Endodermal cell (in vitro differentiated cells): ENCODE measurements at places on chromosomes 6 and 20.

DNA sequence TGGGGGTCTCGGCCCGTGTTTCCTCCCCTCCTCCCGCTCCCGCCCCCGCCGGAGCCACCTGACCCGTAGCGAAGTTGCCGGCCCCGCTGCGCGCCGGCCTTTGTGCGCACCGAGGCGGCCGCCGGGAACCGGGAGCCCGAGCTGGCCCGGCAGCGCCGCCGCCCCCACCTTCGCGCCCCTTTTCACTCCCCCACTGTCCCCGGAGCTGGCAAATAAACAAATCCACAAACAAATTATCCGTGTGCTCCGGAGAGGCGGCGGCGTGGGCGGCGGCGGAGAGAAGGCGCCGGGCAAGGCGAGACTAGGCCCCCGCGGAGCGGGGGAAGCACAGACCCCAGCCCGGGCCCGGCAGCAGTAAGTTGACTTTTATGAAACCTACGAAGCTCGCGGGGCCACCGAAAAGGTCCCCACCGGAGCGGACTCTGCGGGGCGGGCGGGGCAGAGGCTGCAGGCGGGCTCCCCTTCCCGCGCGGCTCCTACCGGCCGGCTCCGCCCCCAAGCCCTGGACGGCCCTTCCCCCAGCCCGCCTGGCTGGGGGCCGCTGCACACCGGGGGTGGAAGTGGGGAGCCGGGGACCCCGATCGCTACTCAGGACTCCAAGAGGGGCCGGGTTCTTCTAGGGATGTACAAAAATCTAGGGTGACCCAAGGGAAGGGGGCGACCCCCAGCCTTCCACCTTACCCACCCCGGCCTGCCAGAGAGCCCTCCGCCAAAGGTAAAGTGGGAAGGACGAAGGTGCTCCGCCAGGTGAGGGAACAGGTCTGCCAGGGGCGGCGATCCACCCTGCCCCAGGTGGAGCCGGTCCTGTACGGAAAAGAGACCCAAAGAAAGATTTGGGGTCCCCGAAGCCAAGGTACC is 40.7 kb downstream of the YTHDF1 start:
- DNase-seq = no peak

GRCh38 chr6:156845454-156846155 is 68.4 kb downstream of the ARID1B start:
- DNase-seq = no peak

DNA sequence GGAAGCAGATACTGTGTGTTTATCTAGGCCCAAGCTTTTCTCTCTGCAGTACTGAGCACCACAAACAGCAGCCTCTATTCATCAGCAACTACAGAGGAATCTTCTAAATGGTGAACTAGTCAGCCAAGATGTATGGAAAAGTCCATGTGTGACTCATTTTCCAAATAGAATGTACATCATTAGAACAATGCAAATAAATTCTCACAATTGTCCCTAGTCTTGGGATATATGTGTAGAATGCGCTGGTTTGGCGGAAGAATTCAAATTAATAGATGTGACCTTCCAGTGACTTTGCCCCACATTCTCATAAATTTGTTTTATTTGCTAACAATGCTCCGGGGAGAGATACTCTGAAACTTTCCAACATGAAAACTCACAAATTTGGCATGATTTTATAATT is 436.2 kb downstream of the CBLN4 start:
- DNase-seq = no peak

DNA sequence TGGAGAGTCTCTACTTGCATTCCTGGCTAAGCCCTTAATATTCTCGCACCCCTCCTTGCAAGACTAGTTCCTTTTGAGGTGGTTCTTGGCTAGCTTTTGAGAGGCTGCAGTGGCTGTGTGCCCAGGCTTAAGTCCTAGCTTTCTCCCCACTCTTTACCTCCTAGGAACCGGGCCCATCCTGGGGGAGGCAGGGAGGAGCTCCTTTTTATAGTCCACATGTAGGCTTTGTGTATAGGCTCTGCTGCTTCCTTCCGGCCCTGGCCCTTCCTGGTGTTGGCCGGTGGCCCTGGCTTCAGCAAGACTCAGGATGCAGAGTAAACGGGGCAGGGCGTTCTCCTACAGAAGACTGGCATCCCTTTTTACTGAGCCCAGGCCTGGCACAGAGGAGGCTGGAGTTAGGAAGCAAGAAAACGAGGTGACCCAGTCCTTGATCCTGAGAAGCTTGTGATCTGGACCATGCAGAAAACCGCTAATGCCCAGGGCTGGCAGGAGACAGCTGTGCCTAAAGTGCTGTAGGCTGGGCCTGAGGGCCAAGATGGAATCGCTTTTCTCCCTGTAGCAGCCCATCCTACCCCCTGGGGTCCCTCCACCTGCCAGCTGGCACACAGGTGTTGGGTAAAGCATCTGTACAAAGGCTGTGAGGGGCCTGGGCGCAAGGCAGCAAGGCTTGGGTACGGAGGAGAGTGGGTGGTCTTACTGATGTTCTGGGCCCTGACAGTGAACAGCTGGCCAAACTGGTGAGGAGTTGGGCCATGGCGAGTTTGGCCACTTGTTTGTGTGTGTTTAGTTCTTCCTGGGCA is 8.7 kb downstream of the PLCG1 start:
- no peak for DNase-seq
